Spinal cord (tissue), 10 donors: ENCODE measurements at places on chromosomes 4 and X. TPM values are rescaled to one million over a fixed set of nuclear protein-coding genes. Genes with fewer than 3 reads are reported as not detected.

GRCh38 chr4:137310166-137310565, 222.1 kb downstream of the PCDH18 start:
- no peak overlapping the region for H3K4me3 ChIP-seq
- no peaks in the 10 kb centered on the region for H3K27me3 ChIP-seq
- no peaks in the 10 kb centered on the region for H3K4me1 ChIP-seq
- no peak overlapping the region for H3K27ac ChIP-seq
- no peak for DNase-seq

DNA sequence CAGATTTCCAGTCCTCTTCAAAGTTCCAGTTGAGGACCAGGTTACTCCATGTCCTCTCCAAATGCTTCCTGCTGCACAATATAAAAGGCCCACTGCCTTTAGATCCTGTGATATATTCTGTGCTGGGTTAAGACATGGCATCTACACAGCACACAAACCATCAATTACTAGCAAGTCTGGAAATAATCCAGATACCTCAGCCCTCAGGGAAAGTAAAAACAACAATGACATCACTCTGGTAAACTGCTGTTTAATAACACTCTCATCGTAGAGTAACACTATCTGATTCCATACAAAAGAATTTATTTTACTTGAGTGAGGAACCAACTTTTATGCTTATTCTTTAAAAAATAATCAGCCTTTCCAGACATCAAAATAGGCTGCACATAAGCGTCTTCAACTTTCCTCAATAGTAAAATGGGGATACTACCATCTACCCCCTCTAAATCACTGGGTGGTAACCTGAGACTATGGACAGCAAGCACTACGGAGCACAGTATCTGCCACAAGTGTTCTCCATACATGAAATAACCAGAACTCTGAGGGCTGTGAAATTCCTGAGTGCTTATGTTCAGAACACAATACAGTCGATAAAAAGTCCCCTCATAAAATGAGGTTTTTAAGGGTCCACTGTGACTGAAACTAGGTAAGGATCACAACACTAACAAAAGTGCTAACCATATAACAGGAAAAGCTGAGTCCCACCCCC, 53.4 kb downstream of the ABCG2 start:
- no peaks in the 10 kb centered on the region for H3K4me1 ChIP-seq
- H3K36me3 ChIP-seq, result no peaks in the 10 kb centered on the region
- no peak overlapping the region for H3K4me3 ChIP-seq
- no peaks in the 10 kb centered on the region for H3K27me3 ChIP-seq

DNA sequence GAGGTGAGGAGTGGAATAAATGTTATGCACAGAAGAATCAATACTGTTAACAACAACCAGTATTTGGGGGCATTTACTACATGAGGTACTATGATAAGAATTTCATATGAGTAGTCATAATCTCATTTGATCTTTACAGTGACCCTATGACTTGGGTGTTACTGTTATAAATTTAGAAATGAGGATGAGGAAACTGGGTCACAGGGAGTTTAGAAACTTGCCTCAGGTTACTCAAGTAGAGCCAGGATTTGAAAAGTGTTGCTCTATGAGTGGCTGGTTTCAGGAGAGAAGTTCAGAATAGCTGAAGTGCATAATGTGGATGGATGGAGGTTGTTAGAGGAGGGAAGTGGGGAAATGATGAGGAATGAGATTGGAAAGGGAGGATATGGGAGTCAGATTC, 16.6 kb upstream of the DDIT4L start:
- no peak for DNase-seq
- no peaks in the 10 kb centered on the region for H3K27me3 ChIP-seq
- no peak overlapping the region for H3K4me3 ChIP-seq
- no peaks in the 10 kb centered on the region for H3K36me3 ChIP-seq
- no peak overlapping the region for H3K27ac ChIP-seq

GRCh38 chr4:31341601-31342359, 621.6 kb downstream of the PCDH7 start:
- no peak overlapping the region for H3K4me3 ChIP-seq
- H3K4me1 ChIP-seq, result no peaks in the 10 kb centered on the region
- H3K36me3 ChIP-seq, result no peaks in the 10 kb centered on the region
- H3K27ac ChIP-seq, result no peak overlapping the region

DNA sequence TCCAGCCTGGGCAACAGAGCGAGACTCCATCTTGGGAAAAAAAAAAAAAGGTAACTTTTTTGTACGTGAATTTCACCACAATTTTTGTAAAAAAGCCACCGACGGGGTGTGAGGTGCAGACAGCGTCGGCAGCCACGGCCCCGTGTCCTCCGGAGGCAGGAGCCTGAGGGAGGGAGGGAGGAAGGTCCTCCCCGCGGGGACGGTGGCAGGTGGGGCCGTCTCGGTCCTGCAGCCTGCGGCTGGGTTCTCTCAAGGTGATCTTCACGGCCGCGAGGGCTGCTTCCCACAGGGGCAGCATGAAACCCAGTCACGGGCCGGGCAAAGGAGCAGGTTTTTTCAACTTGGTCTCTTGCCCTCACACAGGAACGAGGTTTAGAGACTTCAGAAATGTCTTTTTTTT, 14.0 kb downstream of the PLCXD1 start:
- no peak for DNase-seq
- peaks cover 75% of the 10 kb centered on the region for H3K36me3 ChIP-seq
- H3K27me3 ChIP-seq, result no peaks in the 10 kb centered on the region
- H3K27ac ChIP-seq, result no peak overlapping the region
- H3K4me1 ChIP-seq, result no peaks in the 10 kb centered on the region

- no peak overlapping the region for H3K4me3 ChIP-seq
- H3K36me3 ChIP-seq, result no peaks in the 10 kb centered on the region
- DNase-seq, result no peak
- no peaks in the 10 kb centered on the region for H3K27me3 ChIP-seq
Measured at GRCh38 chr4:42543126-42543525, 113.8 kb downstream of the ATP8A1 start.

GRCh38 chr4:98963538-98964433, 31.7 kb upstream of the METAP1 start:
- H3K4me3 ChIP-seq, result no peak overlapping the region
- H3K27ac ChIP-seq, result no peak overlapping the region
- no peaks in the 10 kb centered on the region for H3K27me3 ChIP-seq
- no peaks in the 10 kb centered on the region for H3K4me1 ChIP-seq
- H3K36me3 ChIP-seq, result no peaks in the 10 kb centered on the region

DNA sequence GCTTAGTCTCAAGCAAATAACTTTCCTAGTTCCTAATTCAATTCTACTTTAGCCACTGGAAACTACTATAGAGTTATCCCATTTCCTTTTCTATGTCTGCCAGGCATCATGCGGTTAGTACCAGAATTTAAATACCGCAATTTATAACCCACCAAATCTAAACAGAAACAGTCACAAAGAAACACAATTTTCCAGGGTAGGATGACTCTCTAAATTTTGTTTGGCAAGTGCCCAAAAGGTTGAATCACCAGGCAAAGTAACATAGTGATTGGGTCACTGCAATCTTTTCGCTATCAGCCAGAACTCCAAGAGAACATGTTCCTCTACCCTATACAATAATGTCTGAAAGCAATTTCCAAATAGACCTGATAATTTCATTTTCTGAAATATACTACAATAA, 240.2 kb upstream of the GRIA3 start:
- H3K4me1 ChIP-seq, result no peaks in the 10 kb centered on the region
- no peak overlapping the region for H3K4me3 ChIP-seq
- no peak for DNase-seq
- no peak overlapping the region for H3K27ac ChIP-seq
- H3K36me3 ChIP-seq, result no peaks in the 10 kb centered on the region

DNA sequence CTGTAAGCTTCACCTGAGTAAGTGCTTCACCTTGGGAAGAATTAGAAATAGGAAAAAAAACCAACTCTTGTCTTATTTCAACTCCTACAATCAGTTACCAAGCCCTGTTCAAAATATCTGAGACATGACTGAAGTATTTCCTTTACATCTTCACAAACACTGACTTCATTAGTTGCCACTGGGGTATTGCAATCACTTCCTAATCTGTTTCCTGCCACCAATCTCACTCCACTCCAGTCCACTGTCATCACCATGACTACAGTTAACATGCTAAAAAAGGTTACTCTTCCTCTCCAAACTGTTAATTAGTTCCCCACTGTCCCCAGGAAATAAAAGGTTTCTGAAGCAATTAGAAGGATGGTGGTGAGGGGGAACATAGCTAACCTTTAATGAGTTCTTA, 3.3 kb upstream of the SUPT20HL1 start:
- H3K27ac ChIP-seq, result no peak overlapping the region
- H3K4me1 ChIP-seq, result no peaks in the 10 kb centered on the region
- peaks cover 8% of the 10 kb centered on the region for H3K27me3 ChIP-seq
- DNase-seq, result no peak
- H3K4me3 ChIP-seq, result no peak overlapping the region
- H3K36me3 ChIP-seq, result no peaks in the 10 kb centered on the region

DNA sequence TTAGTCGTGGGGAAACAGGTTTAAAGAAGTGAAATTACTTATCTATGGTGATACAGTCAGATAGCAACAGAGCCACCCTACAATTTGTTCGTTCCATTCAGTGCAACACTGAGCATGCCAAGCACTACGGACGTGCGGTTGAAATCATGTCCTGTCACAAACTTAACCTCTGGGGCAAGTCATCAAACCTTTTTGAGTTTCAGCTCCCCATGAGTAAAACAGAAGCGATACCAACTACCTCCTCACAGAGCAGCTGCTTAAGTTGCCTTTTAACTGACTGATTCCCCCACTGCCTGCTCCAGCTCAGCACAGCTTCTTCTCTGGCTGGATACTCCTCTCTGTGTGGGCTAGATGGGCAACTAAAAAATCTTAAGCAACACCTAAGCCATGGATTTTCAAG, 36.0 kb downstream of the LHFPL1 start:
- no peak for DNase-seq
- no peaks in the 10 kb centered on the region for H3K36me3 ChIP-seq
- no peak overlapping the region for H3K27ac ChIP-seq
- no peaks in the 10 kb centered on the region for H3K4me1 ChIP-seq
- H3K27me3 ChIP-seq, result peaks cover 3% of the 10 kb centered on the region
- no peak overlapping the region for H3K4me3 ChIP-seq

- no peak overlapping the region for H3K27ac ChIP-seq
- H3K27me3 ChIP-seq, result no peaks in the 10 kb centered on the region
- no peaks in the 10 kb centered on the region for H3K4me1 ChIP-seq
- no peak overlapping the region for H3K4me3 ChIP-seq
- no peak for DNase-seq
- no peaks in the 10 kb centered on the region for H3K36me3 ChIP-seq
Measured at GRCh38 chr4:136412708-136413107, 1119.6 kb downstream of the PCDH18 start.

Gene HPGDS
- total RNA-seq, result 6.9 TPM

Gene CLCN5
- total RNA-seq, result 28.9 TPM

Gene F8A3
- 0.88 TPM for total RNA-seq

Gene CRLF2
- not detected for total RNA-seq

Gene CSN2
- total RNA-seq, result not detected

Gene SYAP1
- 24.1 TPM for total RNA-seq

Gene FANCB
- 12.8 TPM for total RNA-seq

Gene RPL9
- 1,792 TPM for total RNA-seq
